Activated T-cell treated with anti-CD3 and anti-CD28 coated beads, Interleukin-2, amount 50 U/mL, for 24 hours (primary cell): ENCODE measurements at places on chromosomes 1 and 21.

DNA sequence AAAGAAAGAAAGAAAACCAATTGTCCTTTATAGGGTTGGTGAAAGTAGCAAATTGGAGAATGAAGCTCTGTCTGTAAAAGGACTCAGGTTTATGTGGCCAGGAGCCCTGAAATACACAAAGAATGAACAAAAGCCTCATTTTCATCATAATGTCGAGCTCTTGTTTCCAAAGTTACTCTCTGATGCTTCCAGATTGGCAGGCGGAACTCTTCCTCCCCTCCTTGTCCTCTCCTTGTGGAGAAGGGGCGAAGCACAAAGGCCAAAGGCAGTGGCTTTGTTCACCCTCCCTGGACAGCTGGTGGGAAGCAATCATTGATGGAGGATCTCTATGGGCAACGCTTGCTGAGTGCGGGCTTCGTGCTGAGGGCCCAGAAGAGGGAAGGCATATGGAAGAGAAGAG lies 5.6 kb downstream of the CA6 start:
- DNase-seq, result no peak

GRCh38 chr1:229758101-229759036 lies 132.3 kb downstream of the URB2 start:
- DNase-seq, result no peak

- DNase-seq, result no peak
Measured at GRCh38 chr1:85387781-85388180, 77.2 kb downstream of the DDAH1 start.

GRCh38 chr1:60036856-60037460 lies 36.6 kb downstream of the C1orf87 start:
- no peak for DNase-seq

DNA sequence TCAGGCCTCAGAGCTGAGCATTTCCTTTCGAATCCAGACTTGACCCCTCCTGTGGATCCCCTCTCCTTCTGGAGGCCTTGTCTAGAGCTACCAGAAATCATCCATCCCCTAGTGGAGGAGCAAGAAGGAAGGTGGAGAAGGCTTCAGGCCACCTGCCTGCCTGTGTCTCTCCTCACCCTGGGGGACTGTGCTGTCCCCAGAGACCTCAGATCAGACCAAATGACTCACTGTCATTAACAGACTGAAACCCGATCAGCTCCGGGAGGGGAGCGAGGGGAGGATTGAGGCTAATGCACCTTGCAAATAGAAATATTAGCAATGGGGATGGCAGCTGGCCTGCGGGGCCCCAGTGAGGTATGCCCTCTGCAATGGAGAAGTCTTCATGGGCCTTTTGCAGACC lies 2.1 kb downstream of the MYBPH start:
- DNase-seq, result no peak

GRCh38 chr1:150178548-150178947 lies 28.8 kb downstream of the PLEKHO1 start:
- DNase-seq, result no peak

GRCh38 chr1:200558866-200559459 lies 61.6 kb downstream of the KIF14 start:
- no peak for DNase-seq

DNA sequence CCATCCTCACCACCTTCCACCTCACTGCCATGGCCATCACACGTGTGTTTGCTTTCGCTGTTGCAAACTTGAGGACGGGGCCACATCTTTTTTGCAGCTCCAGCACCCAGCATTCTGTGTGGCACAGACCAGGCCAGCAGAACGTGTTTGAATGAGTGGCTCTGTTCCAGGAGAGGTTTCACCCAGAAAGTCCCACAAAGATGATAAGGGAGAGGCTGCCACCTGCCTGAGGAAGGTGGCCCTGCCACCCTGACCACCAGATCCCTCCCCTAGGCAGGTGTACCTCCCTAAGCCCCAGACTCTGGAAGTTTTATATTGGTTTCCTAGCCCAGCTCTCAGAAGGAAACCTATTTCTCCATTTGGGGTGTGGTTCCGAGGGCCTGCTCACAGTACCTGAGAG lies 252.1 kb downstream of the KAZN start:
- no peak for DNase-seq

- no peak for DNase-seq
Measured at GRCh38 chr1:56837244-56837939, 17.2 kb upstream of the C8A start.

- no peak for DNase-seq
Measured at GRCh38 chr1:221781102-221781755, 39.3 kb upstream of the DUSP10 start.

DNA sequence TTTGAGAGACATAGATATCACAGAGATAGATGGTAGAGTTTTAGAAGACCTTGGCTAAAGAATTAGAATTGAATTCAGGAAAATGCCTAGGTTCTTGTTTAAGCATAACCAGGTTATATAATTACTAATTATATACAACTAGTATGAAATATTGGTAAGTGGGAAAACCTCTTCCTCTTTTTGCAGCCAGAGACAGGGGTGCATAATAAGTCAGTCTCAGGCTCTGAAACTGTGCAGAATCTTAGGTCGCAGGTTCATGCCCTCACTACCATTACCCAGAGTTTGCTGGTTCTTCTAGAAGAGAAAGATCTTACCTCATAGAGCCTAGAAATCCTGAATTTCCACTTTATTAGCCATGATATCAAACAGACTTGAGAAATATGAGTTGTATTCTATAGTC lies 183.3 kb downstream of the NEK7 start:
- DNase-seq, result no peak

DNA sequence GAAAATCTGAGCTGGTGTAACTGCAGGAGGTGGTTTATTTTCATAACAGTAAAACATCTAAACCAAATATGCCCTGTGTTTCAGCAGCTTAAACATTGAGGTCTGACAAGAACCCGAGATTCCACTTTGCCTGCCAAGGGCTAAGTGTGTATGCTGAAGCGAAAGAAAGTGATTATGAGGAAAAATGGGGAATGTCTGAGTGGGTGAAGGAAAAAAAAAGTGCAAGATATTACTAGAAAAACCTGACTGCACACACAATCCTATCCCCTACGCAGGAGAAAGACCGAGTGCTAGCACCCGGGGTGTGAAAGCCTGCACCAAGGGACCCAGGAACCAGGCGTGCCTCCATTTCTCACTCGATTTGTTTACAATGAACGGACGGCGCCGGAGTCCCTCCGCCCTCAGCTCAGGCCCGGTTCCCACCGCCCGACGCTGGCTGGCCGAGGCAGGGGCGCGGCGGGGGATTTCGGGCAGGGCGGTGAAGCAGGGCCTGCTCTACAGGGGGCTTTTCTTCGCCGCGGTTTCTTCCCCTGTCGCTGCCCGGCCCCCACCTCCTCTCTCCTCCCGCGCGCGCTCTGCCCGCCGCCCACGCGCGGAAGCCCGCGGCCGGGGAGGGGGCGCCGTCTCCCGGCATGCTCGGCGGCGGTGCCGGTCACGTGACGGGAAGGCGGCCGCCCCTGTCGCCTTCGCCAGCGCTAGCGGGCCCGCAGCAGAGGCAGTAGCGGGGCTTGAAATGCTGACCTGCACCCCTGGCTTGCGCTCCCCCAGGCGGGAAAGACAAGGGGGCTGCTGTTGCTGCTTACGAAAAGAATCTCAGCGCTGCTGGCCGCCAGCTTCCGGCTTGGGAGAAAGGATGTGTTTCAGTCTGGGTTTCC lies 35.9 kb downstream of the ITPKB start:
- DNase-seq, result peak; percentile 89

DNA sequence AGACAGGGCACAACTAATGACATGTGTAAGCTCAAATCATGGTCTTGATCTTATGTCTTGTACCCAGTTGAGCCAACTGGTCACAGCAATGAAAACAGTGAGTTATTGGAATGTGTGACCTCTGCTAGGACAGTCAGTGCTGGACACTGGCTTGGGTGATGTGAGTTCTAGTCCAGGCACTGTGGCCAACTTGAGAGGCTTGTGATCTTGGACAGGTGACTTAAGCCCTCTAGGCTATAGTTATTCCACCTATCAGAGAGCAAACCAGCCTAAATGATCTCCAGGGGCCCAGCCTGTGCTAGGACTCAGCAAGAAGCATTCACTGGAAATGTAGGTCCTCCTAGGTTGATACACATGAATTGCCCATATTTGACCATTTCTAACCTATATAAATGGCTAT lies 1.1 kb downstream of the KCNE2 start:
- DNase-seq, result no peak

DNA sequence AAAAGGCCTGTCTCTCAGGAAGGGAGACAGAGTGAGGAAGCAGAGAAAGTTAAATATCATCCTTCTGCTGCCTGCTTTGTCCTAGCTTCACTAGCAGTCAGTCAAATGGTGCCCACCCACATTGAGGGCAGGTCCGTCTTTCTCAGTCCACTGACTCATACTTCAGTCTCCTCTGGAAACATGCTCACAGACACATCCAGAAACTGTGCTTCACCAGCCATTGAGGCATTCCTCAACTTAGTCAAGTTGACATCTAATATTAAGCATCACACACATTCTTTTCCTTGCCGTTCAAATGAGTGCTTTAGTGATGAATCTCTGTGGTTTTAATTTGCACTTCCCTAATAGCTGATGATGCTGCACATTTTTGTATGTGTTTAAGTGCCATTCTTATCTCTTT lies 777.8 kb upstream of the PRMT6 start:
- DNase-seq, result no peak

DNA sequence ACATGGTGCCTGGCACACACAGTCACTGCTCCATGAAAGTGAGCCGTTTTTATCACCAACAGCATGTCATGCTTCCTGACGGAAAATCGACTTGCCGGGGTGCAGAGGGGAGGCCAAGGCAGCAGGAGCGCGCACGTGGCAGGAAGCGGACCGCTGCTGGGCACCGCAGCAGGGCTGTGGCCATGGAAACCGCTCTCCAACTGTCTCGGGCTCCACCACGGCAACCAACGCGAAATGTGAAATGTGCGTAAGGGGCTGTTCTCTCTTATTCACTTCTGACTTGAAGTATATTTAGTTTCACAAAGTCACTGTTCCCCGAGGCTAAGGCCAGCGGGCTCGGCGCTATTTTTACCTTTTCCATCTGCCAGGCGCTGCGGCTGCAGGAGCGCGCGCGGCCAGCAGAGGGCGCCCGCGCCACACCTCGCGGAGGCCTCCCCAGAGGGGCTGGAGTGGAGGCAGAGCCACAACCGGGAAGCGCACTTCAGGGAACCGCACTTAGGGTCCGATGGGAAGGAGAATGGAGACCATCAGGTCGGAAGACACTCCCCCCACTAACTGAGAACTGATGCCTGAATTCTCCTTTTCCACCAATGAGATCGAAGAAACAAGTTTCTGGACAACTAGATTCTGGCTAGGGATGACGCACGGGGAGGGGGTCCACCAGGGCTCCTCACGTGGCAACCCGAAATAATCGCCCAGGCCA lies 19.7 kb downstream of the RCC2 start:
- peak; percentile 81 for DNase-seq

DNA sequence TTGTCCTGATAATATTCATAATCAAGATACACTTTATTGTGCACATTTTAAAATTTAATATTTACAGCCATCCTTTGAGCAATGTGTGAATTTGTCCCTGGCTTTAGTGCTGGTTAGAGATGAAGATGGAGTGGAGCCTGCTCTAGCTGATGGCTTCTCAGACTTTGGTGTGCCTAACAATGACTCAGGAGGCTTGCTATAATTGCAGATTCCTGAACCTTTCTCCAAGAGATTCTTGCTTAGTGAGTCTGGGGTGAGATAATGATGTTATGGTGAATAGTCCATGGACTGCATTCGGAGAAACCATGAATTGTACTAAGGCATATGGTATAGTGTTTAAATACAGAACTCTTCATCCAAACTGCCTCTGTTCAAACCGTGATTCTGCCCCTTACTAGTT lies 307.1 kb downstream of the PAPPA2 start:
- no peak for DNase-seq

DNA sequence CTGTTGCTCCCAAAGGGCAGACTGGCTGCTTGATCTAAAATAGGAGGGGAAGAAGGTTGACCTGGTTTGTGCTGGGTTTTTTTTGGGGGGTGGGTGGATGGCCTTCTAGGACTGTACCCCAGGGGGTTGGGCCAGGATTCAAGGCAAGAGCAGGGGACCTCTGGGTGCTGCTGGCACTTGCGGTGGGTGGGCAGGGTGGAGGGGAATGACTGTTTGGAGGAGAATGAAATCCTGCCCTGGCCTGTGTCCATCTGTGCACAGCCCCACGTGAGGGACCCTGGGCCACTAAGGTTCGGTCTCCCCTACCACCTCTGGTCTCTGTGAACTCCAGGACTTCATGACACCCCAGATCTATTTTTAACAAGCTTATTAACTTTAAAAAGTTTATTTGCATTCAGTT lies 414.2 kb downstream of the PTPRU start:
- DNase-seq, result no peak

DNA sequence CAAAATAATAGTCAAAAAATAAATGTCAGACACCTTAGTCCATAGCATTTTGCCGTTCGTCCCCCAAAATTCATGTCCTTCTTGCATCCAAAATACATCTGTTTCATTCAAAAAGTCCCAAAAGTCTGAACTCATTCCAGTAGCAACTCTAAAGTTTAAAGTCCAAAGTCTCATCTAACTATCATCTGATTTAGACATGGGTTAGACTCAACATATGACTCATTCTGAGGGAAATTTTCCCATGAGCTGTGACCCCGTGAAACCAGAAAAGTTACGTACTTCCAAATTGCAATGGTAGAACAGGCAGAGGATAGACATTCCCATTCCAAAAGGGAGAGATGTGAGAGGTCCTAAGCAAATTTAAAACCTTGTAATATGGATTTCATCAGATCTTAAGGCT lies 48.6 kb upstream of the CACHD1 start:
- DNase-seq, result no peak

- DNase-seq, result peak; percentile 88
Measured at GRCh38 chr1:3530926-3531818, 76.7 kb downstream of the ARHGEF16 start.

DNA sequence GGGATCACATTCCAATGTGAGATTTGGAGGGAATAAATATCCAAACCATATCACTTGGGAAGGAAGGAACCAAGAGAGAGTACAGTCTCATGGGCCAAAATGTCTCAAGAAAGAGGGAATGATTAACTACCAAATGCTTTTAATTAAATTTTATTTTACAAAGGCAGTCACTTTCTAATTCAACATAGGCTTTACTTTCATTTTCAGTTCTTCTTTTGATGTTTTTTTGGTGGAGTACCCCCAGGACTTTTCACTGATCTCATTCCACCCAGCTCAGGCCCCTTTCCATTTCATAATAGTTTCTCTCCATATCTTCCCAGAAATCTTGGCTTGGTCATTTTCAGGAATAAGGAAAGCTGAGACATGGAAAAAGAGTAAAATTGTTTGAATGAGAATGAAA lies 5.1 kb upstream of the SLAMF7 start:
- no peak for DNase-seq
